Activated CD4-positive, alpha-beta memory T cell treated with anti-CD3 and anti-CD28 coated beads, Interleukin-2, amount 10 ng/mL, durations not matched to agents 7 days and 5 days (primary cell): ENCODE measurements at places on chromosomes 12 and 14. TPM values are rescaled to one million over a fixed set of nuclear protein-coding genes. Genes with fewer than 3 reads are reported as not detected.

GRCh38 chr14:65213316-65213715, 111.0 kb upstream of the MAX start:
- H3K4me3 ChIP-seq: no peak overlapping the region
- peaks cover 39% of the 10 kb centered on the region for H3K4me1 ChIP-seq
- no peak overlapping the region for H3K27ac ChIP-seq
- no peak for DNase-seq

DNA sequence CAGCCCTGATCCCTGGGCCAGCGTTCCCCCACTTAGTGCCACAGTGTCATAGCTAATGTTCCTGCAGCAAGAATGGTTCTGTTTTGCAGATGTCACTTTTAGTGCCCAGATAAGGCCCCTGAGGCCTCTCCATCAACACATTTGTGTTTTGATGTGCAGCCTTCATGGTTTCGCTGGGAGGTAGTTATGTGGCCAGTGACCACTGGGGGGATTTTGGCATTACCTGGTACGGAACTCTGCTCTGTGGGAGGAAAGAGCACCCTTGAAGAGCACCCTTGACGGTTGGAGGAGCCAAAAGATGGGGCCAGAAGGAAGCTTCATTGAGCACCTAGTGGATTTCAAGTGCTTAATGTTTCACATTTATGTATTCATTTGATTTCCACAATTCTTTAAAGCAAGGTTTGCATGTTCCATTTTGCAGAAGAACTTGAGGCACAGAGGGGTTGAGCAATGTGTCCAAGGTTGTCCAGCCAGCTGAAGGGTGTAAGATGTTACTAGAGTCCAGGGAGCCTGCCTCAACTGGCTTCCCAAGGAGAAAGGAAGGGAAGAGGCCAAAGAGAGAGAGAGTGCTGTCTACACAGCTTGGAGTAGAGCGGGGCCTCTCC, 13.0 kb downstream of the SERPINA11 start:
- DNase-seq: no peak
- H3K27me3 ChIP-seq: peaks cover 3% of the 10 kb centered on the region
- H3K4me1 ChIP-seq: no peaks in the 10 kb centered on the region
- H3K27ac ChIP-seq: no peak overlapping the region
- no peak overlapping the region for H3K4me3 ChIP-seq

- DNase-seq: no peak
- no peaks in the 10 kb centered on the region for H3K36me3 ChIP-seq
- H3K4me3 ChIP-seq: no peak overlapping the region
- H3K27me3 ChIP-seq: no peaks in the 10 kb centered on the region
- H3K27ac ChIP-seq: no peak overlapping the region
- no peaks in the 10 kb centered on the region for H3K4me1 ChIP-seq
Measured at GRCh38 chr14:94682061-94682516, 69.9 kb downstream of the SERPINA3 start.

DNA sequence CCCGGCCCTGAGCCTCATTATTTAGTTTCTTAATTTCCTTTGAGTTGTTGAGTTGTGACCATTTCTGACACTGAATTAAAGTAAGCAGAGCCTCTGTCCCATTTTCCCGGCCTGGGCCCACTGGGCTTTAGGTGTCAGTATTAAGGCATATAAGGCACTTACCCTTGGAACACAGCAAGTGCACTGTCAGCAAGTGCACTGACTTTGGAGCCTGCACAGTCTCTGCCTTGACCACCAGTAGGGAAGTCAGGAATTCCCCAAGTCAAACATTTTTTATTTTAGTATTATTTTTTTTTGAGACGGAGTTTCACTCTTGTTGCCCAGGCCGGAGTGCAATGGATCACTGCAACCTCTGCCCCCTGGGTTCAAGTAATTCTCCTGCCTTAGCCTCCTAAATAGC, 56.6 kb downstream of the MAX start:
- H3K27ac ChIP-seq: no peak overlapping the region
- H3K36me3 ChIP-seq: peaks cover 40% of the 10 kb centered on the region
- DNase-seq: no peak
- H3K4me1 ChIP-seq: peaks cover 24% of the 10 kb centered on the region
- no peaks in the 10 kb centered on the region for H3K27me3 ChIP-seq

DNA sequence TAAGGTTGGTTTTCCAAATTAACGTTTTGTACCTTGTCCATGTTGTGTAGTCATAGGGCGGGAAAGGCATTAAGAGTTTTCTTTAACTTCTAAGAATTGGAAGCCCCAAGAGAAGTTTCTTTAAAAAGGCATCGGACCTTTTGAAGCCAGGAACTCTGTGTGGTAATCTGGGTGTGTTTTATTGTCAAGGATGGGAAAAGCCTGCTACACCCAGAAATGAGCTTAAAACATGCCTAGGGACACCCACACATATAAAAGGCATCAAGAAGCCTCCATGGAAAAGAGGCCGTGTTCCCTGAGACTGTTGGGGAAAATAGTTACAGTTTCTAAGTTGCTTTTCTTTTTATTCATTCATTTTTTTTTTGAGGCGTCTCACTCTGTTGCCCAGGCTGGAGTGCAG, 81.0 kb upstream of the PTHLH start:
- no peak overlapping the region for H3K27ac ChIP-seq
- H3K36me3 ChIP-seq: no peaks in the 10 kb centered on the region
- H3K4me3 ChIP-seq: no peak overlapping the region
- H3K4me1 ChIP-seq: no peaks in the 10 kb centered on the region

DNA sequence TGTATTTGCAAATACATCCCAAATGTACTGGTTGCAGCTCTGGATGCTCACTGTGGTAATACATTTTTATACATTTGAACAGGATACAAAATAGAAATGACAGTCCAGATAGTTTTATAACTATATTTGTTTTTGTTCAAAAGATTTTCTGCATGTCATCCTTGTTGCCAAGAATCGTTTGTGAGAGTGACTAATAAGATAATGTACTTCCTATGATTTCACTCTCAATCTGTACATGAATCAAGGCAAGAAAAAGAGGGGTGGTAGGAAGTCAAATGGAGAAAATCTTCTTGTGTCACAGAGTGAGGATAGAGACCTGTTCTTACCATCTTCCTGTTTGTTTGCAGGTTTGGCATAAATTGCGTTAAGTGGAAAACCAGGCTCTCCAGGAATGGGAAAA, 13.9 kb downstream of the ARPC3 start:
- DNase-seq: no peak
- H3K27ac ChIP-seq: no peak overlapping the region
- H3K27me3 ChIP-seq: no peaks in the 10 kb centered on the region
- H3K4me1 ChIP-seq: peaks cover 6% of the 10 kb centered on the region
- no peak overlapping the region for H3K4me3 ChIP-seq

- no peak overlapping the region for H3K27ac ChIP-seq
- DNase-seq: no peak
- H3K27me3 ChIP-seq: no peaks in the 10 kb centered on the region
- H3K4me1 ChIP-seq: no peaks in the 10 kb centered on the region
- H3K36me3 ChIP-seq: no peaks in the 10 kb centered on the region
Measured at GRCh38 chr14:62694075-62694474, 351.2 kb downstream of the KCNH5 start.

- no peak overlapping the region for H3K4me3 ChIP-seq
- DNase-seq: no peak
Measured at GRCh38 chr14:86646696-86647690, 1117.0 kb downstream of the FLRT2 start.

DNA sequence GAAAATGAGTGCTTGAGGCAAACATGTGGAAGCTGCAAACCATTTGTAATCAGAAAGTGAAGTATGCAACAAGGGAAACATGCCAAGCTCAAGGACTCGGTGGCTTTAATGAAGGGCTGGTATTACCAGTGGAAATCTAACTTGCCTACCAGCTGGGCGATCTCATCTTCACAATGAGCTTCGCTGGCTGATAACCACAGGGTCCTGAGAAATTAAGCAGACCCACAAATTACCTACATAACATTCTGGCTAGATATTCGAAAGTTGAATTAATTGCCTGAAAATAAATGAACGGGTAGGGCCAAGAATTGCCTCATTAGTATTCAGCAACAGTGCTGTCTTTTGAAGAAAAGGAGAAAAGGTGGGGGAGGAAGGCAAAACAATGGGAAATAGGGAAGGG, 439.4 kb downstream of the PDZRN4 start:
- no peak overlapping the region for H3K27ac ChIP-seq
- H3K4me1 ChIP-seq: no peaks in the 10 kb centered on the region
- H3K27me3 ChIP-seq: peaks cover 2% of the 10 kb centered on the region
- H3K4me3 ChIP-seq: no peak overlapping the region

GRCh38 chr12:57008178-57008577, 1.8 kb upstream of the ZBTB39 start:
- H3K27ac ChIP-seq: no peak overlapping the region
- H3K4me3 ChIP-seq: no peak overlapping the region
- H3K4me1 ChIP-seq: peaks cover 40% of the 10 kb centered on the region
- H3K27me3 ChIP-seq: peaks cover 4% of the 10 kb centered on the region

The CRIP2 gene
- 1.9 TPM for total RNA-seq

The FAM90A1 gene
- 0.20 TPM for total RNA-seq

The PSME2 gene
- total RNA-seq: 395 TPM
